ENCODE measurements at places on chromosomes 3 and 15. TPM values are rescaled to one million over a fixed set of nuclear protein-coding genes. Genes with fewer than 3 reads are reported as not detected.

DNA sequence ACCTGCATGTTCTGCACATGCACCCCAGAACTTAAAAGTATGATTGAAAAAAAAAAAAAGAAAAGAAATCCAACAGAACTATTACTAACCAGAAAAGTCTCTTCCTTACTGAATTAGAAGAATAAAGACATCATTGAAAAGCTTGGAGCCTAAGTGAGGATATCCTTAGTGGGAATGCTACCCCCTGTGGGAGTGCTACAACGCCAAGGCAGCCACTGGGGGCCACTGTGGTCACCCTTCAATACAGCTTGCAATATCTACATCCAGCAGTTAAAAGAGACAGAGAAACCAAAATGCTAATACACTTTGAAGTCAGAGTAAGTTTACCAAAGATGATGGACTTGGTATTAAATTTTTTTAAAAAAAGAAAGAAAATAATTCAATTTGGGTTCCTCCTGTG is 292.0 kb downstream of the PLCL2 start:
- no peak overlapping the region for H3K27ac ChIP-seq
- no peak for DNase-seq
- H3K27me3 ChIP-seq = no peaks in the 10 kb centered on the region
- H3K36me3 ChIP-seq = no peaks in the 10 kb centered on the region

DNA sequence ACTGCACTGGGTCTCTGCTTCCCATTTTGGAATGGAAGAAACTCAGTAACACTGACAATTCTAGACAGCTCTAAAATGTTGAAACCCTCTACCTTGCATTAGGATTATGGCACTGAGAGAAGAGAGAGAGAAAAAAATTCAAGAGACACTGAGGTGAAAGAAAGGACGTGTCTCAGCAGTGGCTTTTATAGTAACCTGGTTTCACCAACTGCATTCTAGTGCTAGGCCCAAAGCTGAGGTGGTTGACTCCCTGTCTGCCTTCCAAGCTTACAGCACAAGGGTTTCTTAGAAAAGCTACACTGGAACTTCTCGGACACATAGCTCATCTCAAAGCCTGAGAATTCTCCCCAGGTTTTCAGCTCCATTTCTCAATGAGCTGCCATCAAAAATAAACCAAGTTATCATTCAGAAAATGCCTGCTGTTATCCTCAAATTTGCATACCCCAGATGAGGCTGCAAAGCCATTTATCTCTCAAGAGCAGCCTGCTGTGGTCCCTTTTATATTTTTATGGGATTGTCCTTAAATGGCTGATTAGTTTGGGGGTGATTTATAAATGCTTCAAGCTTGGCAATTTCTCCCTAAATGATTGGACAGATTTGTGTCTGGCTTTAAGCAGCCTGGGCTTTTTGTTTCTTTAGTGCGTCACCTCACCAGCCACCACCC is 279.9 kb downstream of the EBLN2 start:
- H3K4me3 ChIP-seq = no peak overlapping the region
- H3K36me3 ChIP-seq = no peaks in the 10 kb centered on the region
- no peak overlapping the region for H3K27ac ChIP-seq
- H3K27me3 ChIP-seq = no peaks in the 10 kb centered on the region
- no peak for DNase-seq

- no peaks in the 10 kb centered on the region for H3K27me3 ChIP-seq
- H3K36me3 ChIP-seq = no peaks in the 10 kb centered on the region
- no peaks in the 10 kb centered on the region for H3K4me1 ChIP-seq
- H3K4me3 ChIP-seq = no peak overlapping the region
Measured at GRCh38 chr3:20380295-20380694, 194.3 kb upstream of the SGO1 start.

DNA sequence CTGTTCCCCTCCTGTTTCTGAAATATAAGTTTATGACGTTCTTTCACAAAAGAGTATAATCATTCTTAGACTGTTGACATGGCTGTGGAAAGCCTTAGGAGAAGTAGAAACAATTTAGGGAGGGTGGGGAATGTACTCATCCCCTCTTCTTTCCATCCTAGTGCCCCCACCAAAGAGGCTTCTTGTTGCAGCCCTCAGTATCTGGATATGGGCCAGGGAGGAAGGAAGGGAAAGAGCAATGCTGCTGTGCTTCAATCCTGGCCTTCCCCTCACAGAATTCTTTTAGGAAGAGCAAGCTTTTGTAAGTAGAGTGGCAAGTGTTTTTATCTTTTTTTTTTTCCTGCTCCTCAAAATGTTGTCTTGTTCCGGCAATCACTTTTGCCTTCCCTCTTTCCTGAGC is 1.7 kb downstream of the INAFM2 start:
- DNase-seq = peak; percentile 37
- no peaks in the 10 kb centered on the region for H3K27me3 ChIP-seq
- peaks cover 38% of the 10 kb centered on the region for H3K4me1 ChIP-seq
- H3K36me3 ChIP-seq = no peaks in the 10 kb centered on the region
- no peak overlapping the region for H3K27ac ChIP-seq

GRCh38 chr3:110966966-110967663 is 104.5 kb upstream of the NECTIN3 start:
- no peaks in the 10 kb centered on the region for H3K27me3 ChIP-seq
- no peak overlapping the region for H3K27ac ChIP-seq
- no peak for DNase-seq
- H3K36me3 ChIP-seq = no peaks in the 10 kb centered on the region
- H3K4me1 ChIP-seq = no peaks in the 10 kb centered on the region

DNA sequence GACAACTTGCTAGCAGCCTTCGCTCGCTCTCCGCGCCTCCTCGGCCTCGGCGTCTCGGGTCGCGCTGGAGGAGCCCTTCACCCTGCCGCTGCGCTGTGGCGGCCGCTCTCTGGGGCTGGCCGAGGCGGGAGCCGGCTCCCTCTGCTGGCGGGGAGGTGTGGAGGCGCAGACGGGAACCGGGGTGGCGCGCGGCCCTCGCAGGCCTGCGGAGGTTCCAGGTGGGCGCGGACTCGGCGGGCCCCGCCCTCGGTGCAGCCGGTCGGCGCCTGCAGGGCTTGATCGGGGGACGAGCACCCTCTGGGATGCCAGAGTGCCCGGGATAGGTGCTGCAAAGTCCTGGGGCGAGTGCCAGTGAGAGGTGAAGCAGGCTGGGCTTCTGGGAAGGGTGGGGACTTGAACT is 989.9 kb downstream of the ROBO2 start:
- H3K36me3 ChIP-seq = no peaks in the 10 kb centered on the region
- H3K27me3 ChIP-seq = no peaks in the 10 kb centered on the region
- DNase-seq = no peak
- H3K27ac ChIP-seq = no peak overlapping the region

- H3K4me1 ChIP-seq = peaks cover 7% of the 10 kb centered on the region
- no peaks in the 10 kb centered on the region for H3K36me3 ChIP-seq
- peak; percentile 42 for DNase-seq
- no peak overlapping the region for H3K4me3 ChIP-seq
- H3K27ac ChIP-seq = no peak overlapping the region
Measured at GRCh38 chr3:161423911-161424522, 52.7 kb upstream of the SPTSSB start.

DNA sequence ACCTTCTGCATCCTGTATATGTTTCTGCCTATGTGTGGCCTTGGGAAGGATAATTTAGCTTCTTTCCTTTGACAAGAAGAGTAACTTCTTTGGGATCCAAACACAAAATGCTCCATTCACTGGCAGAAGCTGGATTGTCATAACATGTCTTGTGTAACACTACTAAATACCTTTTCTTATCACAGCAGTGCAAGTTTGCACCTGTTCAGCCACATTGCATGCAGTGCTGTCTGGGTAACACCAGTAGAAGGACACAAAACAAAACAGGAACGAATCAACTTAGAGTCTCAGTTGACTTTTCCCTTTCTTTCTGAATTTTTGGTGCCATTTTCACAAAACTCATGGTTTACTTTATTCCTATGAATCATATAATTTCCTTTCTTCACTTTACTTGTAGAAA is 43.6 kb upstream of the TNIK start:
- H3K27ac ChIP-seq = no peak overlapping the region
- H3K27me3 ChIP-seq = no peaks in the 10 kb centered on the region

DNA sequence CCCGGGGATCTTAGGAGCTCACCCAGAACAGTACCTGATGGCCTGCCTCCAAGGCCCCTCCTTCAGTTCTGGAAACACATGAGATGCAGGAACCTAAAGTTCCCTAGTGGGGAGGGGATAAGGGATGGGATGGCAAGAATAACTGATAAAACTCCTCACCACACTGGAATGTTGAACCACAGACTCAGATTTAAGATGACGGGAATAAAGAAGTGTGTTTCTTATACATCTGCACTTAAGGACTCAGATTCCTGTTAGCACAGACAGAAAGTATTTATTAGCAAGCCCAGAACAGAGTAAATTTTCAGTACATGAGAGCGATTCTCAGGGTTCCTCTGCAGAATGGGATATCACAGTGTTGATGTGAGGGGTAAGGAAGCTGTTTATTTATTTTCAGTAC is 245.2 kb downstream of the TLE3 start:
- peaks cover 24% of the 10 kb centered on the region for H3K4me1 ChIP-seq
- H3K27me3 ChIP-seq = no peaks in the 10 kb centered on the region
- H3K4me3 ChIP-seq = no peak overlapping the region

- H3K27me3 ChIP-seq = peaks cover 81% of the 10 kb centered on the region
- H3K36me3 ChIP-seq = no peaks in the 10 kb centered on the region
- DNase-seq = peak; percentile 37
Measured at GRCh38 chr15:42084465-42085235, 9.7 kb downstream of the PLA2G4D start.

DNA sequence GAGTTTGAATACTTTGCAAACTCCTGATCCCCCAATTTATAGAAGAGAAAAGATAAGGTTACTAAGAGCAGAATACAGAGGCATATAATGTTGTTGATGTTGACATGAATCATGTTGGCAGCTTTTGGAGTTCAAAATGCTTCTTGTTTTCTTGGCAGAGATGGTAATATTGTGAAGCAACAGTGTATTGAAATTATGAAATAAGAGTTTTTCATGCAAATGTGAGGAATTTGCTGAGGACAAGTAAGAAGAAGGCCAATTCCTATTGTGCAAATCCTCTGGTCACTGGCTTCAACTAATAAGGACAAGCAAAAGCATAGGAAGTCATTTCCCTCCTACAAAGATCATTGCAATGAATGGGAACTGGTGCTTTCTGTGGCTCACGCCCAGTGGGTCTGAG is 126.9 kb upstream of the CHL1 start:
- H3K27me3 ChIP-seq = no peaks in the 10 kb centered on the region
- no peaks in the 10 kb centered on the region for H3K4me1 ChIP-seq
- no peak for DNase-seq
- H3K27ac ChIP-seq = no peak overlapping the region

- H3K4me3 ChIP-seq = no peak overlapping the region
- DNase-seq = no peak
- H3K36me3 ChIP-seq = no peaks in the 10 kb centered on the region
- no peaks in the 10 kb centered on the region for H3K27me3 ChIP-seq
- no peak overlapping the region for H3K27ac ChIP-seq
Measured at GRCh38 chr3:105515372-105515771, 148.7 kb downstream of the ALCAM start.

Gene TXNRD3
- total RNA-seq = 8.1 TPM

Gene EOMES
- total RNA-seq = not detected

Measured in IMR-90 (cell line).